Activated CD4-positive, alpha-beta T cell treated with anti-CD3 and anti-CD28 coated beads, Interleukin-2, amount 50 U/mL, for 24 hours (primary cell): ENCODE measurements at places on chromosomes 13 and 19.

GRCh38 chr13:44664308-44664707, 88.2 kb upstream of the TSC22D1 start:
- DNase-seq: no peak

GRCh38 chr13:112725346-112726015, 35.6 kb downstream of the ATP11A start:
- no peak for DNase-seq

DNA sequence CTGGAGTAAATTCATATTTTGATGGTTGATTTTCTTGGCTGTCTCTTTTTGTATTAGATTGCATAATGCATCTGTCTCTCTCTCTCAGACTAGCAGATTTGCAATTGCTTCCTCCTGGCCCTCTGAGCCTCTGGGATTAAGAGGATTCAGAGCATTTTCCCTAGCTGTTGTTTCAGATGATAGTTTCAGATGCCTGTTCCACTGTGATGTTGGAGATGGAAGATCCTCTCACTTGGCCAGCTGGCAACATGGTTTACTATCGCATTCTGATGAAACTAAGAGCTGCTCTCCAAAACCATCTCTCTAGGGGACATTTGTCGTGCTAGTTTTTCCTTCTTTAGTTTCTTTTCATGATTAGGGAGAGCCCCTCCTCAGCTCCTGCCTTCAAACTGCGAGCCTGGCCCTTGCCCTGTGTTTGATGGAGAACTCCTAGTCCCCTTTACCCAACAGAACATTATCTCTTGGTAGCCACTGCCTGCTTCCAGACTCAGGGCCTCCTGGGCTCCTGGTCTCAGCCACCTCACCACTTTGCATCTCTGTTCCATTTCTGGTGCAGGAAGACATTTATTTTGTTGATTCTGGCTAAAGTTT, 244.6 kb downstream of the B3GLCT start:
- no peak for DNase-seq

- no peak for DNase-seq
Measured at GRCh38 chr19:7641290-7642276, 4.7 kb downstream of the STXBP2 start.

DNA sequence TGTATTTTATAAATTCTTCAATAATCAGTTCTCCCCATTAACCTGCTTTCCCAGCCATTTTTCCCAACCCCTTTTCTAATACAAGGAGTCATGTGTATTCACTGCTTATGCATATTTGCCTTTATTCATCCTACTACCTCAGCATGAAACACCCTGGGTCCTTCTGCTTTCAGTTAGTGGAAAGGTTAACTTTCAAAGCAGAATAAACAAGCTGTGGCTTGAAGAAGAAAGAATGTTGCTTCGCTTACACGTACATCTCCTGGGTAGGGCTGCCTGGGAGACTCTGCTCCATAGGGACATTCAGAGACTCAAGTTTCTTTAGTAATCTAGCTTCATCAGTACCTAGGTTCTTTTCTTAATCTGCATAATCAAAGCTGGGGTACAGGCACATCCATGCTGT, 567.8 kb upstream of the SLC10A2 start:
- no peak for DNase-seq

DNA sequence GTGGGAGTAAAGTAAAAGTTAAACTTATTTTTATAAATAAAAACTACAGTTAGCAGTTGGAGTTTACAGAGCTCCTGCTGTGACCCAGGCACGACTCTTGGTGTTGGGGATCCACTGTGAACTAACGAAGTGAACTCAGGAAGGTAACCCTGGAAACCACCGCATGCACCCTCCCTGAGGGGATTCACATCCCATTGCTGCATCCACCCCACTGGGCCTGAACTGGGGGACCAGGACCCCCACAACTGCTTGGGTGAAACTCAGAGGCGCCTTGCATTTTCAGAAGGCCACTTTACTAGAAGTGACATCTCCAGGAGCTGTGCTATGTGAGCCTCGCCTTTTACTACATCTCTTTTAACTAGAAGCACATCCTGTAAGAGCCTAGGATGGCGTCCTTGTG, 166.4 kb downstream of the TEX29 start:
- DNase-seq: no peak

- no peak for DNase-seq
Measured at GRCh38 chr13:33139184-33139583, 123.0 kb downstream of the KL start.

DNA sequence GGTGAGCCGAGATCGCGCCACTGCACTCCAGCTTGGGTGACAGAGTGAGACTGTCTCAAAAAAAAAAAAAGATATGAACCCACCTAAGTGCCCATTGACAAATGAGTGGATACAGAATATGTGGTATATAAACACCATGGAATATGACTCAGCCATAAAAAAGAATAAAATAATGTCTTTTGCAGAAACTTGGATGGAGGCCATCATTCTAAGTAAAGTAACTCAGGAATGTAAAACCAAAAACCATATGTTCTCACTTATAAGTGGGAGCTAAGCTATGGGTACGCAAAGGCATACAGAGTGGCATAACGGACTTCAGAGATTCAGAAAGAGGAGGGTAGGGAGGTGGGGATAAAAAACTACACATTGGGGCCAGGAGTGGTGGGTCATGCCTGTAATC, 29.5 kb downstream of the PLA2G4C start:
- no peak for DNase-seq

GRCh38 chr13:24497742-24498141, 14.8 kb downstream of the PARP4 start:
- no peak for DNase-seq

GRCh38 chr13:112947796-112948195, 21.2 kb upstream of the MCF2L start:
- DNase-seq: no peak

DNA sequence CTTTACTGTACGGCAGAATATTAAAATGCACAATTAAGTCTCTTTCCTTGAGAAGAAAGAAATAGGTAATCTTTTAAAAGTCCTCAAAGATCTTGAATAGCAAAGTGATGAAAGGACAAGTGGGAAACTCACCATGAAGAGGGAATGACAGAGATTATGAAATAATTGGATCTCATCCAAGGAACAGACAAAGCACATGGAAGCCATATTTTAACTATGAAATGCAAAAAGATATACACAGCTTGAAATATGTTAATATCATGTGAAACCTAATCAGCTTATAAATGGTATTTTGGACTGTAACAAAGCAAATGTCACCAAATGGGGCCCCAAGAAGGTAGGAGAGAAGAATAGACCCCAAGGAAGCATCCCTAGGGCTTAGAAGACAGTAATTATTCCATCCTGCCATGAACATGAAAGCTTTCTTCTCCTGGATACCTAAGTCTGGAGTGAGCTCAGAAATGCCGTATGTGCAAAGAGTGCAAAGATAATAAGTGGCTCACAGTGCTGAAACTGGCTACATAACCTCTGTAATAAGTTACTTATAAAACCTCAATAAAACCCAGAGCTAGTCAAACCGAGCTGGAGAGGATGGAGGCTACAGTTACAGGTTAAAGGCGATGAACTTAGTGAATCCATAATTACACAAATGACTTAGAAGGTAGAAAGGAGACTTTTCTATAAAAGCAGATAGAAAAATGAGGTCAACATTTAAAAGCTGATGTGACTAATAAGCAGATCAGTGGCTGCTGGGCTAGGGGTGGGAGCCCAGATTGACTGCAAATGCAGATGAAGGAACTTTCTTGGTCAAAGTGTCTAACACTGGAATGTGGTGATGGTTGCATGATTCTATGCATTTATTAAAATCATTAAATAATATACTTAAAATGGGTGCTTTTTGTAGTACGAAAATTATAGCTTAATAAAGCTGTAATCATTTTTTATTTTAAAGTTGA, 34.4 kb downstream of the DCLK1 start:
- no peak for DNase-seq

DNA sequence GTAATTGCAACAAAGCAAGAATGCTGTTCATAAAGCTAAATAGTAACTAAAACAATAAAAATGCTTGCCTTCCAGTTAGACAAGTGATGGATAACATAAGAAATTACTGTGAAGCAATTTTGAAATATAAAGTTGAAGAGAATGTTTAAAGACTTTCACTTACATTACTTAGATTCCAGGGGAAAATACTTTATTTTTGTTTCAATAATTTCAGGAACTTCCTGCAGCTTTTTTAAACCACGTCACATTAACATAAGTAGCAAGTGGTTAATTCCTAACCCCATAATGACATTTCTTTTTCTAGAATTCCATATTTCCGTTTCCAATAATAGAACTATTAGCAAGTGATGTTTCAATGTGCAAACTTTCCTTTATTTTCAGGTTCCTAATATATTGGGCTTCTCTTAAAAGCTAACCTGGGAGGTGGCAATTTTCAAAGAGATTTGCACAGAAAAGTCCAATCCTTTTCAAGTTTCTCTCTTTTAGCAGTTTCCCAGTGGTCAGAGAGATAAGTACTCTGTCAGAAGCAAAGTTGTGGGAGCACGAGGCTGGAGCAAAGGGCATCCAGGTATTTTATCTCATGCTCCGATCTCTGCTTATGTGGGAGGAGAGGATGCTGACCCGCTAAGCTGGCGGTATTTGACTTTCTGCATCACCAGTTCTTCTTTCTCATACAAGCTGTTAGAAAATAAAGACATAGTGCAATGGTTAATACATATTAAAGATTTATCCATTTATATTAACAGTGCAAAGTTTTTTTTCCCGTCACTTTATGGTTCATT, 1025.3 kb downstream of the EFNB2 start:
- DNase-seq: no peak

- DNase-seq: no peak
Measured at GRCh38 chr19:10876459-10877240, 5.3 kb downstream of the CARM1 start.

DNA sequence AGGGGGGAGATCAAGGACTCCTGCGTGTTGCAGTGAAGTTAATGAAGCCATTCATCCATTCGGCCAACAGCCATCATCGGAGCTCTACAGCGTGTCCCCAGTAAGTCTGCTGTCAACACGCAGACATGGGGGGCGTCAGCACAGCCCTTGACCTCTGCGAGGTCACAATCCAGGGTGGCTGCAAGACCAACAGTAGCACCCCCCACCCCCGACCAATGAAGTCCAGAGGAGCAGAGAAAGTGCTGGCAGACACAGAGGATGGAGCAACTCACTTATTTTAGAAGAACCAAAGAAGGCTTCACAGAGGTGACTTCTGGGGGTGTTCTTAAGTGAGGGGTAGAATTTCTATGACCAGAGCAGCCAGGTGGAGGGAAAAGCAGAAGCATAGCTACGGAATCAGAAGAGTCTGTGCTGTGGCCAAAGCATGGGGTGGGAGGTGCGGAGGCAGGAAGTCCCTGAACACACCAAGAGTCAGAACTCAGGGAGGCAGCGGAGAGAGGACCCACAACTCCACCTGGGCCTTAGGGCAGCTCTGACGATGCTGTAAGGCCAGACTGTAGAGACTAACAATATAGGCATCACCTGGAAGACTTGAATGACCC, 185.4 kb downstream of the FOXO1 start:
- DNase-seq: no peak

DNA sequence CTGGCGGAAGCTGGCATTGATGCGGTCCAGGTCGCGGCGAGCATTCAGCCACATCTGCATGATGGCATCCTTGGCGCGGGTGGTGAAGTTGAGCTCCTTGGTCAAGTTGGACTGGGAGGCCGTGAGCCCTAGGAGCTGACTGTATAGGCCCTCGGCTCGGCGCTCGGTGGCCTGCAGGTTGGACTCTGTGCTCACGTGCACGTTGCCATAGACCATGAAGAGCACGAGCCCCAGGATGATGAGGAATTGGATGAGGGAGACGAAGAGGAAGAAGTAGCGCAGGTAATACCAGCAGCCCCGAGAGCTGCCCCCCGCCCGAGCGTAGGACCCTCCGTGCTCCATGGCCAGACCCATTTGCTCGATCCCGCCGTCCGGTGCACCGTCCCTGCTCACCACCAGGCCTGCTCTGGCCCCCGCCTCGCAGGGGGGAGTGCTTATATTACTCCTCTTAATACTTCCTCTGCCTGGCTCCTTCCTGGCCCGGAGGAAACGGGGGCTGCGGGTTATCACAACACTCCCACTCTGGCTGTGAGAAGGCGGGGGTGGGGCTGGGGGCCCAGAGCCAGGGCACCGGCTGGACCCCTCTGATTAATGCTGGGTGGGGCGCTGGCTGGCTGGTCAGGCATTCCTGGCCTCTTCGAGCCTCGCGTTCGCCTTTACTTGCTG, at the start of gene PLVAP:
PLVAP (minus strand) TSS at position 408 of the 666 bp plus-strand sequence; CDS start at position 354, 54 bp downstream.
- no peak for DNase-seq

DNA sequence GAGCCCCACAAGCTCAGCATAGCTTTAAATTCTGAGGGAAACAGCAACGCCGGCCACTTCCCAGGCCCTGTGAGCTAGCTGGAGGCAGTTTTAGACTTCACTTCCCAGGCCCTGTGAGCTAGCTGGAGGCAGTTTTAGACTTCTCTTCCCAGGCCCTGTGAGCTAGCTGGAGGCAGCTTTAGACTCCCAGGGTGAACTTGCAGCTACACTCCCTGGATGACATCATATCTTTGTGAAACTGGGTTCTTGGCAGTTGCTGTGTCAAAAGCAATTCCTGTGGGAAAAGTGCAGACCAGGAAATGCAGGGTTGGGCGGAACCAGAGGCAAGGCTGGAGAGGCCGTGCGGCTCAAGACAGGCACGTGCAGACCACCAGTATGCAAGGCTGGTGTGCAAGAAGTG, 12.7 kb downstream of the SOX1 start:
- no peak for DNase-seq

DNA sequence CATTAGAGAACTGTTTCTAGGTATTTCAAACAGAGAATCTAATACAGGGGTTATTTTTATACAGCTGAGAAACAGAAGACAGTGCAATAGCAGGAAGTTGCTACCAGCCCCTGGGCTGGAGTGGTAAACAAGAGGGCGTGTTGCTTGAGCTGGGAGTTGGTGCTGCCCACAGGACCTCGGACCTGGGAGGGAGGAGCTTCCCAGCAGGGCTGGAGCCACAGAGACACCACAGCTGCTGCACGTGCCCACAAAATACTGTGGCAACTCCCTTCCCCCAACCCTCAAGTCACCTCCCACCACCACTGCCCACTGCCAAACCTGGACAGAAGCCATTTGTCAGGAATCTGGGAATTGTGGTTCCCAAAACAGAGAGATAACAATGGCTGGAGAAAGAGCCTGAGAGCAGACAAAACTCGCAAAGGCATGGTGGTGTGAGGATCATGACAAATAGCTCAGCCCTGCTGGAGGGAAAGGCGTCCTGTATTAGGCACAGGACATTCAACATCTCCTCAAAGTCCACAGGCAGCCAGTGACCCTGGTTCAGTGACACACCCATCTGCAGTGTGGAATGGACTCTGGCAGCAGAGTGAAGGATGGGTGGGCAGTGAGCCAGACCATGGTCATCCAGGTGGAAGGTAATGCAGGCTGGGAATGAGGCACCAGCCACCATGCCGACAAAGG, 57.2 kb downstream of the SPATA13 start:
- DNase-seq: no peak

DNA sequence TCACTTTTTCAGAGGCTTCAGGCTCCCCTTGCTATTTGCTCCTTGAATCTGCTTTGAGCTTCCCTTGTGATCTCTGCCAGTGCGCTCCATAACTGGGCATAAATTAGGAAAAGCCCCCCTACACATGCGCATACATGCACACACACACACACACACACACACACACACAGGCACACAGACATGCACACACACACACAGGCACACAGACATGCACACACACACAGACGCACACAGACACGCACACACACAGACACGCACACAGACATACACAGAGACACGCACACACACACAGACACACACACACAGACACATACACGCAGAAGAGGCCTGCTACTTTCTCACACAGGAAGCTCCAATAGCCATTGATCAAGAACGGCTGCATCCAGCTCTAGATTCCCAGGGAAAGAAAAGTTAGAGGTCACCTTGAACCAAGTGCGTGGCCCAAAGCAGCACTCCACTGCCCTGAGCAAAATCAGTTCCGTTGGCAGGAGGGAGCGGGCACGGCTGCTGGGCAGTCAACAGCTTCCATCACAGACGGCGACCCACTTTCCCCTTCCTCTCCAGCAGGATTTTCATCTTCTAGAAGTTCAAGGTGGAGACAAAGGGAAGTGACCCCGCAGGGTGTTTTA, 145.6 kb downstream of the DPF1 start:
- DNase-seq: no peak
